ENCODE measurements at places on chromosomes 1 and 21.

- DNase-seq, result no peak
Observed at GRCh38 chr1:94126651-94127050, 5.7 kb upstream of the ABCA4 start.

- DNase-seq, result no peak
Observed at GRCh38 chr1:233972951-233973635, 68.6 kb downstream of the SLC35F3 start.

DNA sequence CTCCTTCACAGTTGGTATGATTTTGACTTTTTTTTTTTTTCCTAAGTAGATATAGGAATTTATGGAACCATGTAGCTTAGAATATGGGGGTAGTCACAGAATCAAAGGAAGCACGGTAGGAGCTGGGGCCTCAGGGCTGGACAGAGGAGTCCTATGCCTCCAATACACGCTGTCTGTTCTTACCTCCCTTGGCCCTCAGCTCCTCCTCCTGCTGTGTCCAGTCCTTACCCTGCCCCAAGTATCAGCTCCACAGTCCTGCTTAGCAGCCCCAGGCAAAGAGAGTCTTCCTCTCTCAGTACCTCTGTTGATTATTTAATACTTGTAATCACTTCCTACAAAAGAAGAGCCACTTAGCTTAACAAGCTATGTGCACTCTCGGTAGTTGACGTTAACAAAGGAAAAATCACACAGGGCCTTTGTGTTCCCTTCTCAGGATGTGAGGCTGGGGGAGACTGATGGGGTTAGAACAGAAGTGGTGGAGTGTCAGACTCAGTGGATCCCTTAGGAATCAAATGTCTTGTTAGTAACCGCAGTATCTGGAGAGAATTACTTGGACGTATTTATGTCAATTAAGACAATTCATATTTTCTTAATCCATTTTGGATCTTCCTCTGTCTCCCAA, 292.3 kb downstream of the HHAT start:
- no peak for DNase-seq

GRCh38 chr1:153796786-153797659, 21.8 kb downstream of the SLC27A3 start:
- peak; percentile 42 for DNase-seq

DNA sequence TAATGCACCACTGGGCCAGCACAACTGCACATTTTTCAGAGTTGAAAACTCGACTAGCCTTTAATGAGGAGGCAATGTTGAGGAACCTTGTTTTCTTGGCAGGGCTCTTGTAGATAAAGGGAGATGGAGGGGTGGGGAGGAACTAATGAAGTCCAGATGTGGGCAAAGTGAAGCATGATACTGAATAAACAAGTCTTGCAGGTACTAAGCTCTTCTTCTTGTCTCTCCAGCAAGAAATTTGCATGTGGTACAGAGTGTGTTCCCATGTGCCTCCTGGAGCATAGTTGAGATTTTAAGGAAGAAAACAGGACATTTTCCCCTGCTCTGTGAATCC, 47.0 kb downstream of the PLPP3 start:
- peak; percentile 67 for DNase-seq

DNA sequence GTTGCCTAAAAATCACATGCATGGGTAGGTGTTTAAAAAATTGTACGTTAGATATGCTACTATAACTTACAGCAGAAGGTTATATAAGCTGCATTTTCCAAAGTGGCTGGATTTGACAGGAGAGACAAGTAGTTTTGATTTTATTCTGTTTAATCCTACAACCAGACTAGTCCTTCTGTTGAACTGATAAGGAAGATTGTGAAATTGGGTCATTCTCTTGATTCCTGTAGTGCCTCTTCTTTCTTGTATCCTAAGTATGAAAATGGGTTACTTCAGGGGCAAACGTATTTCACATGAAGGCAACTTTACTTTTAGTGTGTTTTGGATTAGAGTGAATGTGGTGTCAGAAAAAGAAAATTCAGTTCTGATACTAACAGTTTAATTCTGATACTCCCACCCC, 19.0 kb downstream of the CDC42 start:
- no peak for DNase-seq

DNA sequence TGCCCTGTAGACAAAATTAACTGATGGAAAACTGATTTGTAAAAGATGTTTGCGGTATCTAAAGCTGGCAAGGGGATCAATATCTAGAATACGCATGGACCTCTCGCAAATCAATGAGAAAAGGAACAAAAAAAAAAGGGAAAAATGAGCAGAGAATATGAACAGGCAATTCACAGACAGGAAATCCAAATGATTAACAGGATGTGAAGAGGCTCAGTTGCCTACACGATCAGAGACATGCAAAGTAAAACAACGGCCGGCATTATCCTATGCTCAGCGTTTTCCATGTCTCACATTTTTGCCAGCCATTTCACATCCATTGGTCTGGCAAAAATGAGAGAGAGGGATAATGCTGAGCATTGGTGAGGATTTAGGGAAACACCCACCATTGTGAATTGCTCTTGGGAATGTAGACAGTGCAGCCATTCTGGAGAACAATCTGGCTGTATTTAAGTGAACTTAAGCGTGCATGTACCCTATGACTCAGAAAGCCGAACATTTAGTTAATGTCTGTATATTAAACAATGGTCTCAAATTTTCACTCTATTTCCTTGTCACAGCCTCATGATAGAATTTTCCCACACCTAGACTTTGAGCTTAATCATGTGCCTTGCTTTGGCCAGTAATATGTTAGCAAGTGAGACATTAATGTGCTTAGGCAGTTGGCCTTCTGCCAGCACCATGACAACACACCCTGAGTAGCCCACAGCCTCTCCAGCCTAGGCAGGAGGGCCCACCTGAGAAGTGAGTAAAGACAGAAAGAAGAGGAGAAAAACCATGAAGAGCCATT, 61.0 kb upstream of the NBPF3 start:
- DNase-seq, result no peak

Measured in fibroblast of gingiva (primary cell).